Bronchial epithelial cell (primary cell): ENCODE measurements at places on chromosomes 3 and 15.

GRCh38 chr3:110021659-110022058 lies 684.3 kb upstream of the DPPA4 start:
- no peak for DNase-seq

DNA sequence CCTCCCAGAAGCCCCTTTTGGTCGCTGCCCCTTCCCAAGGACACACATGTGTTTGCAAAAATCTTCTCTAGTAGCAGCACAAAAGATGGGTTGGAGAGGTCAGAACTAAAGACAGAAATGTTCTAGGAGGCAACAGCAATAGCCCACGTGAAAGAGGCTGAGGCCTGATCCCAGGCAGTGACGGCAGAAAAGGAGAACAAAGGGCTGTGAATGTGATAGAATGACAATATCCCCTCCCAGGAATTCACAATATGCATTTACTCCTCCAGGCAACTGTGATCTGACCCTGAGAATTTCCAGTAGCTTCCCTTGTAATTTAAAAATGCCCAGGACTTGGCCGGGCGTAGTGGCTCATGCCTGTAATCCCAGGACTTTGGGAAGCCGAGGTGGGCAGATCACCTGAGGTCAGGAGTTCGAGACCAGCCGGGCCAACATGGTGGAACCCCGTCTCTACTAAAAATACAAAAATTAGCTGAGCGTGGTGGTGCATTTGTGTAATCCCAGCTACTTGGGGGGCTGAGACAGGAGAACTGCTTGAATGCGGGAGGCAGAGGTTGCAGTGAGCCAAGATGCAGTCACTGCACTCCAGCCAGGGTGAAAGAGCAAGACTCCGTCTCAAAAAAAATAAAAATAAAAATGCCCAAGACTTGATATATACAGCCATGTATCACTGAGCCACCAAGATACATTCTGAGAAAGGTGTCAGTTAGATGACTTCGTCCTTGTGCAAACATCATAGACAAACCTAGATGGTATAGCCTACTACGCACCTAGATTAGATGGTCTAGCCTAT lies 43.6 kb upstream of the PIAS1 start:
- no peak for DNase-seq

GRCh38 chr3:73706771-73707170 lies 82.0 kb upstream of the PDZRN3 start:
- no peak for DNase-seq

- DNase-seq, result no peak
Observed at GRCh38 chr3:127172211-127172610, 20.7 kb upstream of the PRR23E start.

DNA sequence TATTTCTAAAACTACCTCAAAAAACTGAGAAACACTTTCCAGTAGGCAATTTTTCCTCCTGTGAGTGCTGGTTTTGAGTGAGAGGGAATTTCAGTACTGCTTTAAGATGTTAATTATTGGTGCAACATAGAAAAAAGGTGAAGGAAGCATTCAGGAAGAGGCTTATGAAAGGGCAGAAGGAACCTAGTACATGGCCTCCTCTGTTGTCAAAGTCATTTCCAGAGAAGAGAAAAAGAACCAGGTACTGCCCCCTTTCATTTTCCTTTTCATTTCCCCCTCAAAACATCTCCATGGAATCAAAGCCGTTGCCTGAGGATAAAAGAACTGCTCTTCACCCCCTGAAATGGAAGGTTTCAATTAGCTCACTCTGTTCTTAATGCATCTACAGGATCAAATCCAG lies 19.8 kb downstream of the RARRES1 start:
- DNase-seq, result no peak

- peak; percentile 73 for DNase-seq
Observed at GRCh38 chr15:81419332-81419943, 45.4 kb upstream of the TMC3 start.

GRCh38 chr3:161314836-161315395 lies 56.4 kb downstream of the SPTSSB start:
- peak; percentile 49 for DNase-seq
